ENCODE measurements at places on chromosomes 12 and 14.

DNA sequence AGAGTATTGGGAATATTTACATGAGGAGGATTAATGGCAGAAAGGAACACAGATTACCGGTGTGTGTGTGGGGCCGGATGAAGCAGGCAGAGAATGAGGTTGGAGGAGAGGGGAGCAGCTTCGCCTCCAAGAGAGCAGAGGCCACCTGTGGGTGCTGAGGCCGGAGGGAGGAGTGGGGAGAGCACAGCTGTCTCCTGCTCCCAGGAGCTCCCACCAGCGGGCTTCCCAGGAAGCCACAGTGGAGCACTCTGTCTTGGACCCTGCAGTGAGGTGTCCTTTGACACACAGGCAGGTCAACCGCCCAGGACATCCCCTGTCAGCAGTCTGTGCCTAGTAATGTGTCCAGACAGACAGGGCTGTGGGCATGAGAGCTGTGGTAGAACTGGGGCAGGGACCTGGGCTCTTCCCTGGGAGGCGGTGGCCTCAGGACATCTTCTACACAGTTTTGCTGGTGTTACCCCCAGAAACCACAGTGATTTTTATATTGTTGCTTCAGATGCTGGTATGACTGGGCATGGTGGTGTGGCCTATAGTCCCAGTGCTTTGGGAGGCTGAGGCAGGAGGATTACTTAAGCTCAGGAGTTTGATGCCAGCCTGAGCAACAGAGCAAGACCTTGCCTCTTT is 18.5 kb upstream of the AMN start:
- no peak for DNase-seq

- DNase-seq: no peak
Measured at GRCh38 chr12:85244561-85244960, 35.5 kb upstream of the ALX1 start.

- DNase-seq: no peak
Measured at GRCh38 chr12:63964301-63964700, 119.8 kb downstream of the SRGAP1 start.

DNA sequence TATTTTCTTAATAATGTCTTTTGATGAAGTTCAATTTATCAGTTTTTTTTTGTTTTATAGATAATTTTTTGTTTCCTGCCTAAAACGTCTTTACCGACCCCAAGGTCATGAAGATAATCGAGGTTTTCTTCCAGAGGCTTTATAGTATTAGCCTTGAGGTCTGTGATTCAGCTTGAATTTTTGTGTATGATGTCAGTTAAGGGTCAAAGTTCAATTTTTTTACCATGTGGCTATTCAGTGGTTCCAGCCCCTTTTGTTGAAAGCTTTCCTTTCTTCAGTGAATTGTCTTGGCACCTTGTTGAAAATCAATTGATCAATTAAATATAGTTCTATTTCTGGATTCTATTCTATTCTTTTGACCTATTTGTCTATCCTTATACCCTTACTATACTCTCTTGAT is 3.2 kb upstream of the MGST1 start:
- no peak for DNase-seq

DNA sequence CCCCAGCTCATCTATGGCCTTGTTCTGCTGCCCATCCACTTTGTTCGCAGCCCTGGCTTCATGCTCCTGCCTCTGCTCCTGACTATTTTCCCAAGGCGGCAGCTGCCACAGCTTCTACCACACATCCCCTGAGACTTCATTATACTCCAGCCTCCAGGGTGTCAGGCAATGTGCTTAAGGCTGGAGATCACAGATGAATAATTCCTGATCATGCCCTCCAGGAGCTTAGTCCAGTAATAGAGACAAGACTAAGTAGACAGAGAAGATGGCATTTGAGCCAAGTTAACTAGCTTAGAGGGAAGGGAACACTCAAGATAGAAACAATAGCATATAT is 7.1 kb downstream of the TAPBPL start:
- no peak for DNase-seq

DNA sequence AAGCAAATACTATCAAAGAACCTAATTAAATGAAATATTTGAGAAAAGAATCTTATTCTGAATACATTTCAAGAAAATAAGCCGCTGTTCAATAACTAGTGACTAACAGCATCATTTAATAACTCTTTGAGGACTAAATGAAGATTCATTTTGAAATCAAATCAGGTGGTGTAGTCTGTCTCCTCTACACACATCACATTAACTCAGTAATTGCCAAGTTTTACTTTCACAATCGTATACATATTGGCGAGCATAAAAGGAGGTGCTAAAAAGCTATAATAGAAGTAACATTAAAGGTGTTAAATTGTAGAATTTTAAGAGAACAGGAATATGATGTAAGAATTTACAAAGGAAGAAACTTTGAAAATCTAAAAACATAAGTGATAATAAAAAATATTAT is 185.1 kb downstream of the MDGA2 start:
- DNase-seq: no peak

- no peak for DNase-seq
Measured at GRCh38 chr12:75661908-75662307, 150.5 kb upstream of the KRR1 start.

GRCh38 chr12:95228617-95229016 is 11.0 kb downstream of the VEZT start:
- no peak for DNase-seq

DNA sequence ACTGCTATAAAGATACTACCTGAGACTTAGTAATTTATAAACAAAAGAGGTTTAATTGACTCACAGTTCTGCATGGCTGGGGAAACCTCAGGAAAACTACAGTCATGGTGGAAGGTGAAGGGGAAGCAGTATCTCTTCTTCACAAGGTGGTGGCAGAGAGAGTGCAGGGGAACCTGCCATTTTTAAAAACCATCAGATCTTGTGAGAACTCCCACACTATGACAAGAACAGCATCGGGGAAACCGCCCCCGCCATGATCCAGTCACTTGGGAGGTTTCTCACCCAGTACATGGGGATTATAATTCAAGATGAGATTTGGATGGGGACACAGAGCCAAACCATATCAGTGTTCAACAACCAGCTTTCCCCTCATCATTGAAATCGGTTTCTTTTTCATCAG is 49.9 kb downstream of the AEBP2 start:
- no peak for DNase-seq

DNA sequence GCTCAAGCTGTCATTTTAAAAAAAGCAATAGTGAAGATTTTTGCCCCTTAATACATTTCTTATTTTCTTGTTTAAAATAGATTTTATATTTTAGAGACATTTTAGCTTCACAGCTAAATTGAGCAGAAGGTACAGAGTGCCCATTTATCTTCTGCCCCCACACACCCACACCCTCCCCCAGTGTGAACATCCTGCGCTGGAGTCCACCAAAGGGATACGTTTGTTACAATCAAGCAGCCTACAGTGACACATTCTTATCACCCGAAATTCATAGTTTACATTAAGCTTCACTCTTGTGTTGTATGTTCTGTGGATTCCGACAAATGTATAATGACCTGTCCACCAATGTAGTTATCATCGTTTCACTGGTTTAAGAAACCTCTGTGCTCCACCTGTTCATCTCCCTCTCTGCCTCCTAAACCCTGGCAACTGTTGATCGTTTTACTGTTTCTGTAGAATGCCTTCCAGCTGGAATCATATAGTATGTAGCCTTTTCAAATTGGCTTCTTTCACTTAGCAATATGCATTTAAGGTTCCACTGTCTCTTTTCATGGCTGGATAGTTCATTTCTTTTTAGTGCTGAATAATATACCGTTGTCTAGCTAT is 91.0 kb upstream of the TRAF3 start:
- DNase-seq: no peak

DNA sequence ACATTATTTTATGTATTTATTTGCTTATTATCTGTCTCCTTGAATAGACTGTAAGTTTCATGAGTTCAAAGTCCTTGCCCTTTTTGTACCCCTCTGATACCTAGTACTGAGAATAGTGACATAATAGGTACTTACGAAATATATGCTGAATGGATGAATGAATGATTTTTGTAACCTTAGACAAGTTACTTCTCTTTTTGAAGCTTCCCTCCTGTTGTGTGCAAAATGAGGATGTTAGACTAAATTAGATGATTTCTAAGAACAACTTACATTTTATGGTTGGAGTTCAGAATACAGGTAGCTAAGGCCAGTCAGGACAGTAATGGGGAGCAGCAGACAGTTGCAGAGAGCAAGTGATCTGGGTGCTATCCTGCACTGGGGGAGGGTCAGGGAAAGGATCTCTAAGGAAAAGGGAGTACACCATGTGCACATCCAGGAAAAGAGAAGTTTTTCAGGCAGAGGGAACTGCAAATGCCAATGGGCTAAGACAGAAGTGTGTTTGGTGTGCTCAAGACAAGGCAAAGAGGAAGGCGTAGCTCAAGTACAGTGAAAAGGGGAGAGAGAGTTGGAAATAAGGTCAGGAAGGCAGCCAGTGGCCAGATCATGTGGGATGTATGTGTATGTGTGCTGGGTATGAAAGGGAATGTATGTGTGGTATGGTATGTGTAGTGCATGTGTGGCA is 59.4 kb upstream of the AMIGO2 start:
- no peak for DNase-seq

DNA sequence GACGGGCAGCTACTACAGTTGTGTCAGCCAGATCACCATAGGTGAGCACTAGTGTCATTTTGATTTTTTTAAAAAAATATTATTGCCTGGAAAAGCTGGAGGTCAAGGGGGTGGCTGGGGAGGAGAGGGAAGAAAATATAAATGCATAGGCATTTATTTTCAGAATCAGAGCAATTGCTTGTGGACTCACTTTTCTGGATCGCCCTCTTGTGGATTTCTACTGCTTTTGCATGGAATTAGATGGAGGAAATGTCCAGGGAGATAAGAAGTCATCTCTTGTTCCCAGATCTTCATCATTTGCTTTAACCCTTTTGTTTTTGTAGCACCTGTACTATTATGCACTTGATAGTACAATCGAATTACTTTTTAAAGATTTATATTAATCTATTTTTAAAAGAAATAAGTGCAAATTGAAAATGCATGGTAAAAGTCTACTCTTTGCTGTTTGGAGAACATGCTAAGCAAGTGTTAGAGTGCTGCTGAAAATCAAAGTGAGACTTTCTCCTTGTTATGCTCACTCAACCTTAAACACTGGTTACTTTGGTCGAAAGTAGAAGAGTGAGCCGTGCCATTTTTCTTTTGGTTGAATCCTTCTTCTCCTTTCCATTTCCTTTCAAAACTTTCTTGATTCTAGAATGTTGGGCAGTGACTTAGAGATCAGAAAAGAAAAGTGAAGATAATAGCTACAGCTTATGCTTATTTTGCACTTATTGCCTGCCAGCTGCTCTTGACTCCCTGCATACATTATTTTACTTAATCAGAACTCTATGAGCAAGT is 60.6 kb upstream of the ANO4 start:
- DNase-seq: no peak

DNA sequence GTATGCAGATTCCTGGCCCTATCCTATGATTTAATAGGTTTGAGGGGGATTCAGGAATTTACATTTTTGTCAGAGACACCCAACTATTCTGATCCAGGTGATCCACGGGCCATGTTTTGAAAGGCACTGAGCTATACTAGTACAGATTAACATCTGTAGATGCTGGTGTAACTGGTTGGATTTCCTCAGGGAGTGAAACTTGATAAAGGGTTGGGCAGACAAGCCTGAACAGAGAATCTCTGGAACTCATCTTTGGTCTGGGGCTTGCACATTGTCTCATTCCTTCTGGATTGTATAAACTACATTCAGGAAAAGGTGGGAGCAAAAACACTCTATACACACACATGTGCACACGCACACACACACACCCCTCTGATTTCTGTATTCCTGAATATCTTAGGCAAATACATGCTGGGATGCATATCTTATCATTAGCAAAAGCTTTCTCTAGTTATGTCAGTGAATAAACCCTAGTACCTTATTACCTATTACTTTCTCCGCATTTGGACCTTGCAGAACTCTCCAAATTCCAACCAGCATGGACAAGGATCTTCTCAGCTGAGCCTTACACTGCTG is 104.6 kb downstream of the SLC38A1 start:
- no peak for DNase-seq

DNA sequence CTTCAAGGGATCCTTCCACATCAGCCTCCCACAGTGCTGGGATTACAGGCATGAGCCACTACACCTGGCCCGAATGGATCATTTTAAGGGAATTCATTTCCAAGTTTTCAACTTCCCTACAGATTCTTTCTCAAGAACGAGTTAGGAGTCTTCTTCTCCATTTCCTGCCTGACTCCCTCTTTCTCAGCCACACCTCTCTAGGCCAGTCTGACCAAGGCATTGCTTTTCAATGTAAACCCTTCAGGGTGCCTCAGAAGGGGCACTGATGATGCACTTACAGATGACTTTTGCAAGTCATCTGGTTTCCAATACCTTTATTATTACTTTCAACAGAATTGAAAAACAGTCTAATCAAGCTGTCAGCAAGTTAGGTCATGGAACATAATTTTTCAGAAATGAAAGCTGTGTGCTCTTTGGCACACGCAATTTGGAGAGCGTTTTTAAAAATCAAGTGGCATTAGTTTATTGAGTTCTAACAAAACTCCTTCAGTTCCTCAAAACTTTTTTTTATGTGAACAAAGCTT is 47.2 kb downstream of the SVOP start:
- no peak for DNase-seq

DNA sequence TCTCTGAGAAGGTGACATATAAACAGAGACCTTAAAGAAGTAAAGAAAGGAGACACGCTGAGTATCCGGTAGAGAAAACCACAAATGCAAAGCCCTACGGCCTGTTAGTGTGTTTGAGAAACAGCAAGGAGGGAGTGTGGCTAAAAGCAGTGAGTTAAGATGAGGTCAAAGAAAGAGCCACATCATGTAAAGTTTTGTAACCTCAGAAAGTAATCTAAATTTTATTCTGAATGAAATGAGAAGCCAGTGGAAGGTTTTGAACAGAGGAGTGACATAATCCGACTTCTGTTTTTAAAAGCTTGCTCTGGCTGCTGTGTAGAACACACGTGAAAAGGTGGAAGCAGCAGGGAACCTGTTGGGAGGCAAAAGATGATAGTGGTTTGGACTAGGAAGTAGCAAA is 32.6 kb downstream of the PPP2R5E start:
- no peak for DNase-seq

DNA sequence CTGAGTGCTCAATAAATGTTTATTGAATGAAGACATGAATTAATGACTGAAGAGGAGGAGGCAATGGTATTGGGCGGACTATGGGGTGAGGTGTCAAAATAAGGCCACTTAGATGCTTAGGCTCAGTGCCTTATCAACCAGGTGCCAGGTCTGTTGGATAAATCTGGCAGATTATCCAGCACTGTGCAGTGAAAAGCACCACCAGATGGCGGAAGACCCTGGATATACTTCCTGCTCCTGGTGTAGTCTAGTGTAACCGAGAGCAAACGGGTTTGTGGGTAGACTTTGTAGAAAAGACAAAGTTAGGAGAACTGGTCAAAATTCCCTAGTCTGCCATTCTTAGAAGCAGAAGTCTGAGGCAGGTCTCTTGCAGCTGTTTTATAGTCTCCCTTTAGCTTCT is 306.3 kb downstream of the ATP23 start:
- no peak for DNase-seq

DNA sequence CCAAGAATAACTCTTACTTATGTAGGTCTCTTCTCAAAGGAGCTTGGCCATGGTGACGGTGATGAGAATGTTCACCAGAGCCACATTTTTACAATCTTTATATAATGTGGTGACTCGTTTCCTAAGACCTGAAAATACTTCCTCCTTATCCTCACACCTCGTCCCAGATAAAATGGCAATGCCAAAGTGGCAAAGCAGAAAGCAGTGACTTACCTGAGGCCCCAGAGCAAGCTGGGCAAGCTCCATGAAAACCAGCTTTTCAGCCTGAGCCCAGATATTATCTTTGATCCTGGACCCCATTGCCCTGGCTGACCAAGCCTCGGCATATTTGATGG is 173.6 kb upstream of the PRMT8 start:
- no peak for DNase-seq

GRCh38 chr14:36848213-36848612 is 186.6 kb downstream of the PAX9 start:
- DNase-seq: no peak

Measured in activated gamma-delta T cell treated with Interleukin-2 at 50 U/mL for 16 hours (primary cell).